Brain pericyte (primary cell): ENCODE measurements at places on chromosomes 5 and 9.

- no peak for DNase-seq
Observed at GRCh38 chr5:177557041-177557647, 2.8 kb upstream of the FAM193B start.

DNA sequence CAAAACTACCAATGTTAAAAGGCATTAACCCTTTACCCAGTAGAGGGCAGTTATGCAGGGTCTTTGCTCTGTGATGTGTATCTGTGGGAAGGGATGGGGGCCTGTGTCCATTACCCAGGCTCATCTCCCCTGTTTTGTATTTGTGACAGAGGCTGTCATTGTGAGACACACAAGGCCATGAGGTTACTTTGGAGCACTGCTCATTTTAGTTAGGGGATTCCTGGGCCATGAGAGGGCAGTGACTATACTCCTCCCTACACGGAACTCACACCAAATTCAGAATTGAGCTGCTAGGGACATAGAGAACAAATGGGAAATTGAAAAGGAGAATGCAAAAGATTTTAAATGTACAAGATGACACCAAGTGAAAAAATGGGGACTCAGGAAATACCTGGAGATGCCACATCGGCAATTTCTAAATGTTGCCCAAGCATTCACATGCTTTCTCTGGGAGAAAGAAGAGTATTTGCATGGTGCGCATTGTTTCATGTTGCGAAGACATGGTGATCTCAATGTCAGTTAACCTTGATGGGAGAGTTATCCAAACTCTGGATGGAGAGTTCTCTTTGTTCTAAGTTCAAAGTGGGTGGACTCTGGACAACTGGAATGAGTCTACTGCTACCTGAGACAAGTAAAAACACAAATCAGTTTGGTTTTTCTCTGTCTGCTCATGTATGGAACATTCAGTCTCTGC, 32.5 kb downstream of the C9orf152 start:
- DNase-seq, result no peak

DNA sequence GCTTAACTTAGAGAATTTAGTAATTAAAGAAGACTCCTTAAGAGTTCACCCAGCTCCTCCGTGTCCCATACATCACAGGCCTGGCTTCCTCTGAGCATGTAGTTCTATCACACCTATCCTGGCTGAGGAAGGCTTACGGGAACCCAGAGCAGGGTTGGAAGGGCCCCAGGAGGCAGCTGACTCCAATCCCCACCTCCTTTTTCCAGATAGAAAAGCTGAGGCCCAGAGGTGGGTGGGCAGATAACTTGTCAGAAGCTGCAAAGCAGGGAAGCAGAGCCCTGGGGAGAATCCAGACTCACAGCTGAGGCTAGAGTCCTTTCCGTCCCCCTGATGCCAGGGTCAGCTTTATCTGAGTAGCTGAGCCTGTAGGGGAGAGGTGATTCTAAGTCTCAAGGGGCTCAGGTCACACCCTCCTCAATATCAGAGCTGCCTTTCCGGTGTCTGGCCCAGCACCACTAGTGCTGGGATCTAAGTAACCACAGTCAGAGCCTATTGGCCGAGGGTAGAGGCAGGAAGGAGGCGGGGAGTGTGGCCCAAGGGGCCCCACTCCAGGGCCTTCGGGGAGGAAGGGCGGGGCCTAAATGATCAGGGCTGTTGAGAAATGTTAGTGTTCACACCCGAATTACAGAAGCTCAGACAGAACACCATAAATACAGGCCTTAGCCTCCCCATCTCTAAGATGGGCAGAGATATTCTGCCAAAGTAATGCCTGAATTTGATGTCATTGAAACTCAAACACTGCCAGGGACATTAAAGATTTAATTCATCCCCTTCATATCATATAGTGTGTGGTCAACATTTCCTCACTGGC, 9.9 kb downstream of the CCDC69 start:
- DNase-seq, result no peak

GRCh38 chr9:92754091-92754745, 10.4 kb downstream of the BICD2 start:
- DNase-seq, result no peak

DNA sequence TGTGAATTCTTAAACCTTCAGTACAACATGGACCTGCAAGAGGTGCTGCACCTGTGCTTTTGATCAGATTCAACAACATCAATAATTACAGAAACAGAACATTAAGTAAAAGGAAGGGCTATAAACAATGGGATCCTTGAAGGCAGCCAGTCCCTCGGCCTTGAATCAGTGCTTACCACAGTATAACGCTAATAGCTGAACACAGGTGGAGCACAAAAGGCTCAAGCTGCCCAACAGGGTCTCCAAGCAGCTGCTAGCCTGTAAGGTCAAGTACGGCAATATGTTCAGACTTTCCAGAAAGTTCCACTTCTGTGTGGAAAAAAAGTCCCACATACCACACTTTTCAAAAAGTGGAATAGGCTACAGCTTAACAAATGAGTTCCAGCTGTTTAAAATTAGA, 61.9 kb upstream of the ITGA1 start:
- no peak for DNase-seq

GRCh38 chr9:26657958-26658357, 234.6 kb downstream of the CAAP1 start:
- DNase-seq, result no peak

GRCh38 chr5:43110606-43111170, 10.0 kb upstream of the ZNF131 start:
- DNase-seq, result no peak

DNA sequence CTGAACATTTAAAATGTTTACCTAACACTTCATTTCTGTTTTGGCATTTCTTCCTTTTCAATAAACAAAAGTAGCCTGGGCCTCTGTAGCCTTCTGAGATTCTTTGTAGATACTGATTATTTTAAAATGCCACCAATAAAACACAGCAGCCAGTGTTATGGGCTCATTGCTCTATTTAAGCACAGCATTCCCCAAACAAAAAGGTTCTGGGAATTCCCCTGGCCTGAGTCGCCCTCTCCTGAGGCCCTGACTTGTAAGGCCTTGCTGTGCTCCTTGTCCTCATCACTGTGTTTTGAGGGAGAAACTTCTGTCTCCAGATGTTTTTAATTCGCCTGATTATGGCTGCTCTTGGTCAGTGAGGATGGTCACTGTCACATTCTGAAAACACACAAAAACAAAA, 33.0 kb upstream of the CTXN3 start:
- DNase-seq, result no peak

DNA sequence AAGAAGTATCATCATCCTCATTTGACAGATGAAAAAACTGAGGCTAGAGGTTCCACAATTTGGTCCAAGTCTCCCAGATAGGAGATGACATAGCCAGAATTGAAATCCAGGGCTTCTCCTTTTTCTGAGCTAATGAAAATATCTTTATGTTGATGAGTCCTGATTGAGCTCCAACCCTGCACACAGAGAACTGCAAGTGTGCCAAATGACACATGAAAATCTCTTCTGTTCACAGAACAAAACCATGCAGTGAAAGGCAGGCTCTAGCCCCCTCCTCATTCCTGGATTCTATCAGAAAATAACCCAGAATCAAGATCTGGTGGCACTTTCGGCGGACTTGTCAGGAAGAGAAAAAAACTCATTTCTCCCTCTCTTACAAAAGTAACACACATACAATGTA, 124.0 kb downstream of the GLIS3 start:
- DNase-seq, result no peak
